Cerebellar nuclear complex (tissue), 1 donor: ENCODE measurements at places on chromosomes 12 and 14.
A peak's percentile ranks its signal among the peaks of the same experiment; 100 is the strongest.

- no peak for DNase-seq
These were observed 68.8 kb upstream of the RTL1 start for GRCh38 chr14:100972118-100972897.

DNA sequence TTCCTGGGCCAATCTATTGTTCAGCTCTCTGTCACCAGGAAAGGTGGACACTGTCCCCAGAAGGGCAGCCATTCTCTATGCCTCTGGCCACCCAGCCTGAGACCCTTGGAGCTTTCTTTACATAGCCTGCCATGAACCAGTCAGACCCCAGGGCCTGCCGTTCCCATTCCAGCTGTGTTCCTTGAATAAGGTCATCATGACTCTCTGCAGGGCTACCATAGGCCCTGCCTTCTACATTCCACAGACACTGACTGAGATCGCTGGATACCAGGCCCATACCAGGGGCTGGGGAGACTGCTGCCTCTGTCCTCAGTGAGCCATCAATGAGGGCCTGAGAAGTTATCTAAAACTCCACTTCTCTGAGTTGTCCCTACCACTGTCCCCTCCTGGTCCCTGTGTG, 75.5 kb downstream of the SYNE3 start:
- no peak for DNase-seq

- DNase-seq, result no peak
These were observed 49.0 kb downstream of the MDGA2 start for GRCh38 chr14:47626151-47627035.

GRCh38 chr14:81555684-81556083, 22.0 kb upstream of the SEL1L start:
- DNase-seq, result no peak

GRCh38 chr12:131913666-131914065, 15.4 kb upstream of the PUS1 start:
- no peak for DNase-seq

GRCh38 chr12:84077679-84078078, 834.9 kb downstream of the SLC6A15 start:
- no peak for DNase-seq

DNA sequence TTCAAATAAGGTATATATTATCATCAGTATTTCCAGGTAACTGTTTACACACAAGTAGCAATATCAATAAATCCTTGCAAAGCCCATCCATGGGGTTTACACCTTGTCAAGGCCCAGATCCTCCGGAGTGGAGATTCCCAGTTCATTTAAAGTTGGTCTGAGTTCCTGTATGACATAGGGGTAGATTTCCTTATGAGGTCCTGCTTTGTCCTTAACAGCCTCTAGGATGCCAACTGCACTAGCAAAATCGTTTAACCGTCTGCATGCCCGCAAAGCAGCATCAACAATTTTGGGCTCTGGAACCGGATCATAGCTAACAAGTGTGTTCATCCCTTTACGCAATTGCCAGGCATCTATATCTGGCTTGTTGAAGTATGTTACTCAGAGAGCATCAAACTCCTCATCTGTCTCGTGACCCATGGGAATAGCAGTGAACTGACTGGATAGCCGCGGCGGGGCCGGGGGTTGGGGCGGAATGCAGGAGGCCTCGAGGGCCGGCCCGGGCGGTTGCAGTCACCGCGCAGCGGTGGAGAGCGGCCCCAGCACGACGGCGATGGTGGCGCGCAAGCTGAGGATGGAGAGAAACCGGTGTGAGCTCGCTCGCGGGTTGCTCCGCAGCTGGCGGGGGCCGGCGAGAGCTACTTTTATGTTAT, 30.6 kb upstream of the FBXO34 start:
- no peak for DNase-seq

- DNase-seq, result no peak
These were observed 110.4 kb downstream of the SLC8A3 start for GRCh38 chr14:70078329-70078728.

DNA sequence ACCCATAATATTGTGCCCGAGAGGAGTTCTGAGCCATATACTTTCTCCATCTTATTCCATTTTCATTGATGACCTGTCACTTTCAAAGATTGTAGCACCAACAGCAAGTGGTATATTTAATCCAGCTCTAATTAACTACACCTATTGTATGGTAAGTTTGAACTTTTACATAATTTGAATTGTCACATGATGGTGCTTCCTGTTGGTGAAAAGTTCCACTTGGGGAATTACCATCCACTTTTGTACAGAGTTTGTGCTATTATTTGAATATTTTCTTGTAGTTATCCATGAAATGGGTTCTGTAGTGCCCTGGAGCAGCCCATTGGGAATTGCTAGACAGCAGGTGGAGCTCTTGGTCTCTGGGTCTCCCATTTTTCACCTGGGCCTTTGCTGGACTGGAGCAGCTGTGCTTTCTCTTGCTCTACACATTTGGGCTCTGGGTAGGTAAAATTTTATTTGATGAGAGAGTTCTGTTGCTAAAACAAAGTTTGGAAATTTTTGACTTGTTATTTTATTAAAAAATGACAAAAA, 3.0 kb downstream of the SMCO3 start:
- DNase-seq, result no peak

DNA sequence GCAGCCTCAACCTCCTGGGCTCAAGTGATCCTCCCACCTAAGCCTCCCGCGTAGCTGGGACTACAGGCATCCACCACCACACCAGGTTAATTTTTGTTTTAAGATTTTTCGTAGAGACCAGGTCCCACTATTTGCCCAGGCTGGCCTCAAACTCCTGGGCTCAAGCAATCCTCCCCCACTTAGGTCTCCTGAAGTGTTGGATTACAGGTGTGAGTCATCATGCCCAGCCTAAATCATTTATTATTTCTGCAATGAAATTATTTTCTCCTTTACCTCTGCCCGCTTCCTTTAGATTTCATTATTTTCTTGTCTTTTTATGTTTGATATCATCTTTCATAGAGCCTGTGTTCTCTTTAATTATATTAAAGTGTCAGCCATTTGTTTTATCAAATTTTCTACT, 165.2 kb upstream of the OTX2 start:
- no peak for DNase-seq

DNA sequence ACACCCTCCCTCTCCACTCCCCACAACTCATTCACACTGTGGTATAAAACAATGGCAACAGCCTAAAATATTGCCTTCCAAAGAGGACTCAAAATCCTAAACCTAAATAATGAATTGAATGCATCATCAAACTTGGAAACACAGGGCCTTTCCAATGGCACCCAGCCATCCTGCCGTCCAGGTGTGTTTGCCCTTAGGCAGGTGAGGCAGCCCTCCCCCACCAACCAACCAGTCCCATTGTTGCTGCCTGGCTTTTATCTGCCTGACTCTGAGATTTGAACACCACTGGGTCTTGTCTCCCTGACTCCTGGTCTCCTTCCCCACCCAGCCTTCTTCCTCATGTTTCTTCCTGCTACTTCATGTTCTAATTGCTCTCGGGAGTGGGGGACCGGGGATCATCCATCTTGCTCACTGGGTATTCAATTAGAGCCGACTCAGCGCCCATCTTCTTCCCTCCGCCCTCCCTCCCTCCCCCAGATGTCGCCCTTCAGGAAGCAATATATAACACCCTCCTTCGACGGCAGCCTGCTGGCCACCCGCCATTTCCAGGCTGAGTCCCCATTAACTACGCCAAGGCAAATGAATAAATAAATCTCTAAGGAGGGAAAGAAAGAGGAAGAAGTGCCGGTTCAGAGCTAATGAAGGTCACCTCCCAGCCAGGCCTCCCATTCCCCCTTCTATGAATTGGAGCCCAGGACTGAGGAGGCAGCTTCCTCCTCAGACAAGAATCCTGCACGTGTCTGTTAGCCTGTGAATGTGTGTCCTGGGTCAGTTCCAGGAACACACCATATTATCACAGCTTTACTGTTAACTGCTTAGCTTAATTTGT, 36.3 kb upstream of the NTF3 start:
- no peak for DNase-seq

GRCh38 chr12:75560167-75560566, 48.8 kb upstream of the KRR1 start:
- DNase-seq, result no peak

GRCh38 chr12:109797905-109798669, 35.1 kb downstream of the TRPV4 start:
- DNase-seq, result no peak

DNA sequence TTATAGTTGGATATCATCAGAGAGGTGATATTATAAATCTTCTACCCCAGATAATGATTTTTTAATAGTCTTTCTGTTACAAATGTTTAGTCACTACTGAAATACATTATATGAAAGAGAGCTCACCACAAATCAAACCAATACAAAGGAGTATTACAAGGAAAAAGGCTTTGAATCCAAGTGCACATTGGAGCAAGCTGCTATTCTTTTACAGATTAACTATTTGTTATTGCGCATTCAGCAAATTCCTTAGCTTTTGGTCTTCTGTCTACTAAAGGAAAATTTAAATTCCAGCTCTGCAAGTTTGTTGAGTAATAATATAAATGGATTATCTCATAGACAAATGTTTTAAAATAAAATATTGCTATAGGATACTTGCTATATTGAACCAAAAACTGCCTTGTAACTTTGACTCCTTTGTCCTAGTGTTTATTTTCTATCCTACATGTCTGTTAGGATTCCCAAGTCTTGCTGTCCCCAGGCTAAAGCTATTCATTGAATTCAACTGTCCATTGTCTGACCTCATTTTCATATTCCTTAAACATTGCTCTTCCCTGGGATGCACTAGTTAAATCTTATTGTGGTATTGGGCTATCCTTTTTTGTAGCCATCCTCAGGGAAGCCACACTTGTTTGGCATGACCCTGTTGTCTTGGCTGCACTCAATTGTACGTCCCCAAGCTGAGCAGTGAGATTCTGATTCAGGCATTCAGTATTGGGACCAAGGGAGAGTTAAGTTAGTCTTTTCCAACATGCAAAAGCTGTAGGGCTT, 41.5 kb downstream of the PDE3A start:
- DNase-seq, result no peak

GRCh38 chr12:53998110-53998899, 1.7 kb upstream of the HOXC9 start:
- DNase-seq, result no peak

GRCh38 chr14:92568621-92569479, 55.3 kb downstream of the RIN3 start:
- no peak for DNase-seq

- DNase-seq, result no peak
These were observed 192.9 kb downstream of the C12orf75 start for GRCh38 chr12:105523164-105524057.

- DNase-seq, result no peak
These were observed 10.2 kb downstream of the TNFAIP2 start for GRCh38 chr14:103133210-103134140.

DNA sequence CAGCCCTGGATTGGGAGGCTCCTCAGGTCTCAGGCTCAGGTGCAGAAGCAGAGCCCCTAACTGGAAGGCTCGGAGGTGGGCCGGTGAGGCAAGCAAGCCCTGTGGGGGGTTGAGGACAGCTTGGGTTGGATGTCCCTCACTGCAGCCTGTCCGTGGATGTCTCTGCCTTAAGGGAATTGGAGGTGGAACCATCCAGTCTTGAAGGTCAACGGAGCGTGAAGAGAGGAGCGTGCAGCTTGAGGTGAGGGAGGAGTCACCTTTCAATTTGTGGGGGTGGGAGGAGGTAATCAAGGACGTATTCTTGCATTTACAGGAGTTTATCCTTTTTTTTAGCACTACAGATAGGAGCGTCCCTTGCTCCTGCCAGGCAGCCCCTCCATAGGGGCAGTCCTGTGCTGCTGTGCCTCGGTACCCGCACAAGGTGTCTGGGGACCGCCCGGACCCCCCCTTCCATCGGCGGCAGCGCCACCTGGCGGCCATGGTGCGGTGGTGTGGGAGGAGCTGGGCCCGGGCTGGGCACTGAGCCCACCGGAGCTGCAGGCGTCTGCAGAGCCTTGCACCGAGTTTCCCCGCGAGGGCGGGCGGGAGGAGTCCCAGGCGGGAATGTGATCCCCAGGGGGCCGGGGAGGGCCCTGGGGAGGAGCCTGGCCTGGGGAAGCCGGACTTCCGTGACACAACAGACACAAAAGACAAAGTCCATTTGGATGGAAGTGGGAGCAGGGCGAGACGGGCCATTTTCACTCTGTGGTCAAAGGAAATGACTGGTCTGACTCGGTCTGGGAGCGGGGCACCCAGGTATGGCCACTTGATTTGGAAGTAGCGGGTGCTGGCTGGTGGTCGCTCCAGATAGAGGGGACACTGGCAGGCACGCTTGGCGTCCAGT, 864 bp downstream of the DNAJC22 start:
- peak; percentile 4 for DNase-seq

GRCh38 chr12:56208006-56208405, 13.7 kb downstream of the RNF41 start:
- no peak for DNase-seq

- no peak for DNase-seq
These were observed 18.5 kb downstream of the ZBTB42 start for GRCh38 chr14:104819361-104819781.

DNA sequence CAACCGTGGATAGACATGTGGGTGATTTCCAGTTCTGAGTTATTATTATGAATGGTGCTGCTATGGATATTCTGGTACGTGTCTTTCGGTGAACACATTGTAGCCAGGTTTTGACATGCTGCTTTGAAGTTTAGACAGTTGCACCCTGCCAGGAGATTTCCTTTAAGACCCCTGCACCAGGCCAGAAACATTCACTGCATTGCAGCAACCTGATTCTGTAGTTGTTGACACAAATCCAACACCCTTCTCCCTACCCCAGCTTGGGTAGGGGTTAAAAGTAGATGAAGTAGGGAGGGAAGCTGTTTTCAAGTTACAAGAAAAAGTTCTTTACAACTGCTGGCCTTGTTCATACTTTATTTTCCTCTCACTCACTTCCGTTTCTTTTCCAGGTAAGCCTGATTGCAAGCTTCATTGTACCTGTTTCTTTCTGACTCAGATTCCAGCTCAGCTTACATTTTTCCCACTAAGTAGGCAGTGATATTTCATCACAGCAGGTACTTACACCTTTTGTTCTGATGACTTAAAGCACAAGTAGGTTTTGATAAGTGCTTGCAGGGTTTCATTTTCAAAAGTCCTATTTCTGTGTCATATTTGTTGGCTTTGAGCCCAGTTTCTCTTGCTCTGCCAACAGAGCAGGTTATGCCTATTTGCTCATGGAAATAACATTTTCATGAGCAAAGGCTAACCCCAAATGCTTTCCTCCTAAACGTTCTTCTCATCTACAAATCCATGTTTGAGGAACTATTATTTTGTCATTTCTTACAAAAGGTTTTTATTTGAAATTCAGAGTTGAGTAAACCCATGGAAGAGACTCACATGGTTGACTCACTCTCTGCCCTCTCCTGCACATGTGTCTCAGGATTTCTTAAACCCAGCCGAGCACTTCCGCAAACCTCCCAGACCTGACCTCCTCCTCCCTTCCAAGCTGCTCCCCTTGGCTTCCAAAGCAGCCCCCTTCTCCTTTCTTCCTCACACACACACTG, 12.1 kb upstream of the LTA4H start:
- DNase-seq, result no peak

- DNase-seq, result no peak
These were observed 187.0 kb downstream of the GRIP1 start for GRCh38 chr12:66491853-66492252.

- no peak for DNase-seq
These were observed 1.6 kb upstream of the ASB2 start for GRCh38 chr14:93977790-93978581.
